Sigmoid colon (tissue), 7 donors: ENCODE measurements at places on chromosomes 11 and 22. TPM values are rescaled to one million over a fixed set of nuclear protein-coding genes. Genes with fewer than 3 reads are reported as not detected.
A peak's percentile ranks its signal among the peaks of the same experiment; 100 is the strongest.

DNA sequence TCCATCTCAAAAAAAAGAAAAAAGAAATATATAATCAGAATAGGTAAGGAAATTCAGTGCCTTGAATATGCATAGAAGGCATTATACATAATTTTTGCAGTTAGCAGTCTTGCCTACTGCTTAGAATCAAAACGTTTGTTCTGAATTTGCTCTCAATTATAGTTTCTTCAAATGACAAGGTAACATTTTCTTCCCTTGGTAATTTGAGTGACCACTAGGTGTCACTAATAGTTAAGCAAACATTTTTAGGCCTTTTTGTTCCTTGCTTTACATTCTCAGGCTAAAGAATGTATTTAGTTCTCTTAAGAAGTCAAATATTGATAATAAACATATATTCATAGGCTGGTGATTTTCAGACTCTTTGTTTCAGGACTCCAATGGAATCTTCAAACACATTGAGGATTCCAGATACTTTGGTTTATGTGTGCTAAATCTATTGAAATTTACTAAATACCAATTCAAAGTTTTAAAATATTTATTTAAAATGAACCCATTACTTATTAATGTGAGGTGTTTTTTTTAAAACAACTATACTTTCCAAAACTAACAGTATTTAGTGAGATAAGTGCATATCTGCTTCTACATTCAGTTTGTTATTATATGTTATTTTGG lies 55.0 kb upstream of the DEPDC7 start:
- no peak for DNase-seq
- H3K4me3 ChIP-seq = no peak overlapping the region
- no peaks in the 10 kb centered on the region for H3K4me1 ChIP-seq

DNA sequence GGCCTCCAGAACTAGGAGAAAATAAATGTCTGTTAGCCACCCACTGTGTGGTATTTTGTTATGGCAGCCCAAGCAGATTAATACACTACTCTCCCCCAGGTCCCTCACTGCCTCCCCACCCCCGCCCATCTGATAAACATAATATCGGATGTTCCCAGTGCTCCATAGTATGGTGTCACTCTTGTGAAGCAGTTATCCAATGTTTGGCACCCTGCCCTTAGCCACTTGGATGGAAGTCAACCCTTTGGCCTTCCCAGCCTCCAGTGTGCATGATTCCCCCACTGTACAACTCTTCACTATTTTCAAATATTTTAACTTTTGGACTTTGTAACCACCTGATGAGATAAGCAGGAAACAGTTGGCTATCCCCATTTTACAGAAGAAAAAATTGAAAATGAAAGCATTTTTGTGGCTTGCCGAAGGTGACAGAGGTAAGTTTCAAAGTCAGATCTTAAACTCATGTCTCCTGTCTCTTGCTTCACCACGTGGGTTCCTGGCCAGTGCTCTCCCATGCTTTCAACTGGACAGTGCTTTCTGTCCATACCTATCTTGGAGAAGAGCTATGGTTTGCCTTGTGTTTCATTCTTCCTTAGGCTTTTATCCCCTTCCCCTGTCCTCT lies 53.2 kb downstream of the ALX4 start:
- no peaks in the 10 kb centered on the region for H3K4me1 ChIP-seq
- peaks cover 2% of the 10 kb centered on the region for H3K27me3 ChIP-seq
- no peak overlapping the region for H3K27ac ChIP-seq
- DNase-seq = no peak

- H3K27ac ChIP-seq = no peak overlapping the region
- H3K4me3 ChIP-seq = no peak overlapping the region
- no peaks in the 10 kb centered on the region for H3K36me3 ChIP-seq
- DNase-seq = no peak
- H3K4me1 ChIP-seq = peaks cover 6% of the 10 kb centered on the region
- H3K27me3 ChIP-seq = no peaks in the 10 kb centered on the region
These were observed 132.4 kb downstream of the MN1 start for GRCh38 chr22:27668828-27669797.

GRCh38 chr11:61853698-61854169 lies 25.6 kb downstream of the FADS2 start:
- no peak for DNase-seq
- H3K4me3 ChIP-seq = no peak overlapping the region
- no peak overlapping the region for H3K27ac ChIP-seq
- H3K4me1 ChIP-seq = no peaks in the 10 kb centered on the region
- H3K36me3 ChIP-seq = no peaks in the 10 kb centered on the region

GRCh38 chr11:12882670-12883069 lies 126.4 kb upstream of the RASSF10 start:
- DNase-seq = no peak
- no peak overlapping the region for H3K4me3 ChIP-seq
- no peaks in the 10 kb centered on the region for H3K36me3 ChIP-seq

DNA sequence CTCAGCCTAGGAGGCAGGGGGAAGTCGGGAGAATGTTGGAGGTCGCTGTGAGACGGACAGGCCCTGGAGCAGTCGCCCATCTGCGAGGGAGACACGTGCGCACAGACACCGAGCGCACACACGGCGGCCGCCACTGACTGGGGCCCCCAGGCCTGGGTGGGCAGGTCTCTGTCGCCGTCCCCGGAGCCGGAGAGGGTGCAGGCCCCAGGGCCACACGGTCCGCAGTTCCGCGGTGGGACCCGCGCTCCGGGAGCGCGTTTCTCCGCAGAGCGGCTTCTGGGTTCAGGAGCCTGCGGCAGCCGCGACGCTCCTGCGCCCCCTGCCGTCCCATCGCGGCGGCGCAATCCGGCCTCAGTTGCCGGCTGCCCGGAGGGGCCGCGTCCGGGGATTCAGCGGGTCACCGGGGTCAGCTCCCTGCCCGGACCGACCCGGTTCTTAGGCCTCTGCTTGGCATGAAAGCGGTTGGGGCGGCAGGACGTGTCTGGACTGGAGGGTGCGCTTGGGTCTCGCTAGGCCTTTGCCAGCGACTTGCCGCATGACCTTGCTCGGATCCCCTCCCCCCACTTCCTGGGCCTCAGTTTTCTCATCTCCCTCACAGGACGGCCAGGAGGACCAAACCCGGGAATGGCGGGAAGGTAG lies 31.2 kb downstream of the PDE2A start:
- no peaks in the 10 kb centered on the region for H3K27me3 ChIP-seq
- peak overlapping the region; percentile 76 for H3K27ac ChIP-seq
- no peaks in the 10 kb centered on the region for H3K36me3 ChIP-seq
- peaks cover 43% of the 10 kb centered on the region for H3K4me1 ChIP-seq

DNA sequence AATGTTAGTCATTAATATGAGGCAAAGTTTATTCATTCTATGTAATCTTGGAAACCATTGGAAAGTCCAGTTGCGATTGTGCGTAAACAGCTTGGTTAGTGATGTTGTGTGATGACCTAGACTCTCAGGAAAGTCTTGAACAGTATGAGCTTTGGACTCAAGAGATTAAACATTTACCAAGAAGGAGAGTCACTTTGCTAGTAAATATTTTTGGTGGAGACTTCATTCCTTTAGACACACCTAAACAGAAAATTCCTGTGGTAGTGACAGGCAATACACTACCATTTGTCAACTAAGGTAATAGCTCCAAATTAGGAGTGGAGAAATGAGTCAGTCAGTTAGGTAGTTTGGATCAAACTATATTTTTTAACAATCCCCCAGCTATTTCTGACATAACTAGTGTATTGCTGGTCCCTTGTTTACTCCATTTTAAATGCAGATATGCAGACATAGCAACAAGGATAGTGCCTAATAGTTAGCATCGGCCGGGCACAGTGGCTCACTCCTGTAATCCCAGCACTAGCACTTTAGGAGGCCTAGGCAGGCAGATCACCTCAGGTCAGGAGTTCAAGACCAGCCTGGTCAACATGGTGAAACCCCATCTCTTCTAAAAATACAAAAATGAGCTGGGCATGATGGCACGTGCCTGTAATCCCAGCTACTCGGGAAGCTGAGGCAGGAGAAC lies 89.3 kb downstream of the ARHGAP42 start:
- H3K36me3 ChIP-seq = no peaks in the 10 kb centered on the region
- H3K27ac ChIP-seq = no peak overlapping the region
- H3K4me3 ChIP-seq = no peak overlapping the region
- H3K4me1 ChIP-seq = no peaks in the 10 kb centered on the region

DNA sequence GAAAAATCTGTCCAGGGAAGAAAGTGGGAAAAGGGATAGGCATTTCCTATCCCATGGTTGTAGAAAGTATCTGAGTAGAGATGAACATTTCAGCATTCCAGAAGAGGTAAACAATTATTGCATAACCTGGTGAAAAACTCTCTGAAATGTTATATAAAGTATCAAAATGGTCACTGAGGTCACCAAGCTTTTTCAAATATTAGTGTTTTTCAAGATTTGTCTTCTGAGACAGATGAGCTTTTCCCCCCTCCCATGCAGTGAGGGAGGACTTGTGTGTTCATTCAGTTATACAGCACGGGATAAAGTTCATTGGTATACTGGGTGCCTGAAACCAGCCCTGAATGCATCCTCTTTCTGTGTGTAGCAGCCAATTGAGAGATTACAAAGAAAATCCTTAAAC lies 1.9 kb upstream of the DEPDC7 start:
- no peak overlapping the region for H3K27ac ChIP-seq
- DNase-seq = no peak
- no peaks in the 10 kb centered on the region for H3K27me3 ChIP-seq
- H3K36me3 ChIP-seq = no peaks in the 10 kb centered on the region
- H3K4me1 ChIP-seq = peaks cover 12% of the 10 kb centered on the region

DNA sequence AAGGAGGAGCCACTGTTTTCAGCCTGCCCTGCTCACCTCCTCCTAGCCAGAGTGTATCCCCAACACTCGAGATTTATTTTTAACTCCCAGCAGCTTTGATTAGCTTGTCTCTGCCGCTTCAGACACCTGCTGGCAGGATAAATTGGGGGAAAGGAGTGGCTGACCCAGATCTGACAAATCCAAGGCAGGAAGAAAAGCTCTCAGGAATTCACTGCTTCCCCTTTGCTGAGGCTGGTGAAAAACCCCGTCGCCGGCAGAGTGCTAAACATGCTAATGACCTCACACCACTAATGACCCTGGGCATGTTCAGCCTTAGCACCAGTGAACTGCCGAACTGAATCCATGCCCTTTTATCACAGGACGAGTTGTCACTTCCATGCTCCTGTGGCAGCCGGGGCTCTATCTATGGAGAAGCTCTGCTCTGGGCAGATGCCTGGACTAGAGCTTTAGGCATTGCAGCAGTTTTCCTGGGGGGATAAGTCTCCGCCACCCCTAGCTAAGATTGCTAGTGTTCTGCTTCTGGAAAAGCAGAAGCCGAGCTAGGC lies 52.2 kb downstream of the FEZ1 start:
- H3K4me1 ChIP-seq = no peaks in the 10 kb centered on the region
- H3K4me3 ChIP-seq = no peak overlapping the region
- H3K27me3 ChIP-seq = no peaks in the 10 kb centered on the region
- peak; percentile 28 for DNase-seq
- peaks cover 6% of the 10 kb centered on the region for H3K36me3 ChIP-seq

DNA sequence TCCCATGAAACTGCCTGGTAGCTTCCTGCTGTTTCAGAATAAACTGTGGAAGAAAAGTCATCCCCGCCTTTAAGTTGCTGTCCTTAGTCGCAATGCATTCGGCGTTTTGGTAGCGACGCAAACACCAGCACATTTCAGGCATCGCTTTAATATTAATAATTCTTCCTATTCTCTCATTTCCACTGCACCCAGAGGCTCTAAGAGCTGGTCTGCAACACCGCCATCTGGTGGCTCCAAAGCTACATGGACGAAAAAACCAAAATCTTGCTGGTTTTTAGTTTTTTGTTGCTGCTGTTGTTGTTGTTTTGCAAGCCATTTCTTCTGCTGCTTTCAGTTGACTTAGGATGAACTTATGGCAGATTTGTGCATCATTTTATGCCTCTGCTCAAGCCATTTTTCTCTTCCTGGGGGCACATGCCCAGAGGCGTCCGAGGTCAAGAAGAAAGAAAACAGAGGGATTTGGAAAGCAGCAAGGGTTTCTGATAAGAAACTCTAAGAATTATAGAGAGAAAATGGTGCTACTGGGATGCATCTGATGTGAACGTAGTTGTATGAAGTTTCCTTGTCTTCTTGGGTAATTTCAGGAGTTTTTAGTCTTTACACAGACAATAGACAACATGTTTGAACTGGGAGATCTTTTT lies 345.4 kb upstream of the KIRREL3 start:
- H3K4me1 ChIP-seq = no peaks in the 10 kb centered on the region
- H3K4me3 ChIP-seq = no peak overlapping the region
- peaks cover 5% of the 10 kb centered on the region for H3K27me3 ChIP-seq
- DNase-seq = no peak
- H3K36me3 ChIP-seq = no peaks in the 10 kb centered on the region

DNA sequence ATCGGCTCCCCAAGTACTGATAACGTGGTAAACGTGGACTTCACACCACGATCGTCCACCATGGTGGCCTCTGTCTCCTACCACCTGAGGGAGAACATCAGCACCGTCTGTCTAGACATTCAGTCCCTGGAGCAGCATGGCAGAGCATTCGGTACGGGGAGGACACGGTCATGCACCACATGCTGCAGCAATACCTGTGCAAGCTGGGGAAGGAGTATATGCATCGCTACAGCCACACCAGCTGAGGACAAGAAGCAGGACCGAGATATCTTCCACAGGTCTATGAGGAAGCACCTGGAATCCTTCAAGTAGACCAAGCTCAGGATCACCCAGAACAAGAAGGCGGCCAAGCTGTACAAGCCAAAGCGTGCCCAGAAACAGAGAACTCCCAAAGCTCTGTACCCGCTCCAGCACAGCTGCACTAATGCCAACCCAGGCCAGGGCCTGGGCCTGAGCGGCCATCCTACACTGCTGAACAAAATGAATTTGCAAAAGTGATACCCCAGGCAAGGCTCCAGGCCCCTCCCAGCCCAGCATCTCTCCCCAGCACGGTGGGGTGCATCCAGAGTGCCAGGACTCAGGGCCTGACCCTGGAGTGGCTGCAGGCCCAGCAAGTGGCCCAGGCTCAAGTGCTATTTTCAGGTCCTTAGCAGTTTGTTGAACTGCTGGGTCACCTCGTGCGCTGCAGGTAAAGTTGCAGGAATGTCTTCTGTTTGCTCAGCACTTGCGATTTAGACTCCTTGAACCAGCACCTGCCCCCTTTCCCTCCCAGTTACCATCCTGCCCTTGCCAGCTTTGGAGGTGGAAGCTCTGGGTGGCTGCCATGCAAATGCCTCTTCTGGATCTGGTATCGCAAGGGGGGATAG lies 119.3 kb upstream of the SERPIND1 start:
- no peak overlapping the region for H3K27ac ChIP-seq
- no peaks in the 10 kb centered on the region for H3K36me3 ChIP-seq
- H3K4me1 ChIP-seq = no peaks in the 10 kb centered on the region

DNA sequence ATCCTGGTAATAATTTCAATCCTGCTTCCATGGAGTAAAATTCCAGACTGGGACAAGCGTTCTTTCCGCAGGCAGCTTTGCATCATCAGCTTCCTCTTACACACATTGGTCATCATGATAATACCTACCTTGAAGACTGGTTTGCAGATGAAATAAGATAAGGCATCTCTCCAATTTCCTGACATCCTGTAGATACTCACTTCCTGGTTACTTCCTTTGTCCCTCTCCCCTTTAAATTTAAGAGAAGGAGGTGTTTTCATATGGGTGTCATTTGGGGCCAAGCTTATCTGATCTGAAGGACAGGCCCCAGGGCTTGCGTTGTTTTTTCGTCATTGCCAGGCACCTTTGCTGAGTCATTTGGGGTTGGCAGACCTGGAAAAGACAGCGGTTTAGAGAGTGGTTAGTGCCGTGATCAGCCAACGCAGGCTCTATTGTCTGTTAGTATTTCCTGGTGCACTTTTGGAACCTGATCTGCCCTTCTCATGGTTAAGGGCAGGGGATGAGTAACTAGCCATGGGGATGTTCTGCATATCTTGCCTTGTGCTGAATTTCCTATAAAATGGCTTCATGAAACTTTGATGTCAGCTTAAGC lies 24.1 kb downstream of the GRAMD1B start:
- H3K4me3 ChIP-seq = no peak overlapping the region
- no peak overlapping the region for H3K27ac ChIP-seq
- H3K27me3 ChIP-seq = no peaks in the 10 kb centered on the region
- H3K4me1 ChIP-seq = no peaks in the 10 kb centered on the region

SF1 gene
- total RNA-seq = 381 TPM

DDTL gene
- 0.55 TPM for total RNA-seq
